ENCODE measurements at places on chromosomes 3 and 15.

GRCh38 chr3:135528413-135529015 is 437.0 kb upstream of the PPP2R3A start:
- H3K36me3 ChIP-seq: no peaks in the 10 kb centered on the region
- no peaks in the 10 kb centered on the region for H3K4me1 ChIP-seq
- no peak overlapping the region for H3K27ac ChIP-seq
- DNase-seq: no peak
- H3K27me3 ChIP-seq: no peaks in the 10 kb centered on the region

DNA sequence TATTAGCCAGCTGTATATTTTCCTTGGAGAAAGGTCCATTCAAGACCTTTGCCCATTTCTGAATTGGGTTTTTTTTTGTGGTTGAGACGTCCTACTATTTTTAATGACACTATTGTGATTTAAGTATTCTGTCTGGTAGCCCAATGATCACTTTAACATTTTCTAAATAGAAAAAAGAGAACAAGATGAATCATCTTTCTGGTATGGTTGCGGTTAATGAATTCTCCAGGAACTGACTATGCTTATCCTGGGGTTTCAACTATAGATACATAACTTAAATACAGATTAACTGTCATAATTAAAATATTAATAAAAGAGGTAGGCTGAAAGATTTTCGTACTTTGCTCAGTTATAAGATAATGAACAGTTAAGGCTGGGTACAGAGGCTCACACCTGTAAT is 51.9 kb downstream of the PBRM1 start:
- H3K27me3 ChIP-seq: no peaks in the 10 kb centered on the region
- no peak overlapping the region for H3K4me3 ChIP-seq
- no peak overlapping the region for H3K27ac ChIP-seq
- H3K4me1 ChIP-seq: no peaks in the 10 kb centered on the region
- no peak for DNase-seq

DNA sequence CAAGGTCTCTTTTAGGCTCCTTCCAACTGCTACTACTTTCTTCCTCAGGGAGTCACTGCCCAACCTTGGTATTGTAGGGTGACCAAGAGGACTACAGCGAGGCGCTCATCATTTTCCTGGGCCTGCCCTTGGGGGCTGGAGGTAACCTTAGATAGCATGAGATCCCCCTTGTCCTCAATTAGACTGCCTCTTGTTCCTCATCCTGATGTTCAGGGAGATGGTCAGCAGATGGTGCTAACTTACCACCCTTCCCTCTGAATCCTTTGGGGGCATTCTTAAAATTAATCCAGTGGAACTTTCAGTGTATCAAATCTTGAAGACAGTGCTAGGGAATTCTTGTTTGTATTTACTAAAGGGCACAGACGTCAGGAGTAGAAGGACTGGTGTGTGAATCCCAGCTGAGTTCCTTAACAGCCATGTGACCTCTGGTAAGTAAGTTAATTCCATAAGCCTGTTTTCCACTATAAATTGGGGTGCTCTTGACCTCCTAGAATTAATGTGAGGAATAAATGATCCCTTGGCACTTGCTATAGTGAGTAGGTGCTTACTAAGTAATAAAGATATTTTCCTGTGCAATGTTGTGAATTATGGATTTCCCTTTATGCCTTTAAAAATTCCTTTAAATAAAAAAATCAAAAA is 4.1 kb upstream of the CLPX start:
- H3K27ac ChIP-seq: no peak overlapping the region
- H3K4me1 ChIP-seq: peaks cover 4% of the 10 kb centered on the region
- H3K36me3 ChIP-seq: peaks cover 3% of the 10 kb centered on the region
- H3K4me3 ChIP-seq: no peak overlapping the region

DNA sequence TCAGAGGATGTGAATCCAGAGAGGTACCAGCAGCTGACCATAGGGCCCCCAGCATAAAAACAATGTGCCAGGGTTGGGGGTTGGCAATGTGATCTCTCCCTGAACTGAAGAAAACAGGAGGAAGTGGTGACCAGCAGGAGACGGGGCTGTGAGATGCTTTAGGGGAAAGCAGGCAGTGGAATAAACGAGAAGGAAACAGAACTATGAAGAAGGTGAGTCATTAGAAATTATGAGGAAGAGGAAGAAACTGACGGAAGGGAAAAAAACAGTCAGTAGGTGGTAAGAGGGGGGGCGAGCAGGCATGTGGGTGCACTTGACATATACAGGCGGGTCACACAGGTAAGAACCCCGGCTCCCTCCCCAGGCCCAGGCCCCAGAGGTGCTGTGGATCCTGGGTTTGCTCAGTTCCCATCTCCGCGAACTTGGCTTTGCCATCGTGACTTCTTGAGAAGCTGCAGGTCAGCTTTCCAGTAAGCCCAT is 42.2 kb upstream of the B3GNT5 start:
- peaks cover 9% of the 10 kb centered on the region for H3K36me3 ChIP-seq
- peak overlapping the region; percentile 66 for H3K27ac ChIP-seq
- peak; percentile 43 for DNase-seq
- H3K27me3 ChIP-seq: peaks cover 9% of the 10 kb centered on the region
- H3K4me3 ChIP-seq: peak overlapping the region; percentile 46

DNA sequence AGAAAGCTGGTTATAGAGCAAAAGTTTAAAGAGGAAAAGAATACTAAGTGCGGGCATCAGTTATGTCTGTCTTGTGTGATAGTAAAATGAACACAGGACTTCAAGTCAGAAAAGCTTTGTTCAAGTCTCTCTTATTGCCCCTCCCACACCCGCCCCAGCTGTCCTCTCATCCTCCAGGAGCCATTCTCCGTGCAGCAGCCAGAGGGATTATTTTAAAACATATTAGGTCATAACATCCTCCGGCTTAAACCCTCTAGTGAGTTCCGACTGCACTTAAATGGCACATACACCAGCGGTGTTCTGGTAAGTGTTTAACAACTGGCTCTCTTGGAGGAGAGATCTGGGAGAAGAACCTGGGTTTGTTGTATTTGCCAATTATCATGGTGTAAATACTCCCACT is 104.8 kb upstream of the TNFAIP8L3 start:
- H3K36me3 ChIP-seq: no peaks in the 10 kb centered on the region
- H3K4me1 ChIP-seq: no peaks in the 10 kb centered on the region
- no peak overlapping the region for H3K27ac ChIP-seq
- no peak for DNase-seq
- H3K27me3 ChIP-seq: peaks cover 25% of the 10 kb centered on the region

Measured in stimulated activated naive B cell treated with anti-CD40 and anti-IgM and Interleukin-4, amounts not matched to agents 10 μg/mL and 1 μg/mL and 100 μg/mL, for 72 hours (primary cell).